ENCODE measurements at places on chromosomes 1 and 21. TPM values are rescaled to one million over a fixed set of nuclear protein-coding genes. Genes with fewer than 3 reads are reported as not detected.
A peak's percentile ranks its signal among the peaks of the same experiment; 100 is the strongest.

CFHR5 gene
- polyA plus RNA-seq, result not detected

LCK gene
- polyA plus RNA-seq, result 6.7 TPM

RPS6KA1 gene
- 24.2 TPM for polyA plus RNA-seq

- no peak for DNase-seq
Measured at GRCh38 chr1:172567720-172568119, 34.8 kb downstream of the SUCO start.

DNA sequence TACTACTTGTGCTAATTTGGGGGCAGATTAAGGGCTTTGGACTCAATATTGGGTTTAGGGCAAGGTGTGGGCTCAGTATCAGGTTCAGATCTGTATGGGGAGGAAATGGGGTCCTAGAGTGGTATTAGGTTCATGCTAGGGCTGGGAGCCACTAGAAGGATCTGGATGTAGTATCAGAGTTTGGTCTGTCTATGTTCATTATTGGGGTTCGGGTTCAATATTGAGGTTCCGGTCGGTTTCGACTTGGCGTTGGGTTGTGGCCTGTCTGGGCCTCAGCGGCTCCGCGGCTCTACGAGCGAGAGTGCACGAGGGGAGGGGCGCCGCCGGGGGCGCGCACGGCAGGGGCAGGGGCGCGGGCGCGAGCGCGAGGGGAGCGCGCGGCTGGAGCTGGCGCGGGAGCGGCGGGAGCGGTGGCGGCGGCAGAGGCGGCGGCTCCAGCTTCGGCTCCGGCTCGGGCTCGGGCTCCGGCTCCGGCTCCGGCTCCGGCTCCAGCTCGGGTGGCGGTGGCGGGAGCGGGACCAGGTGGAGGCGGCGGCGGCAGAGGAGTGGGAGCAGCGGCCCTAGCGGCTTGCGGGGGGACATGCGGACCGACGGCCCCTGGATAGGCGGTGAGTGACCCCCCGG, at the start of gene PTPRF:
Gene PTPRF (plus strand): TSS at position 401 of the 624 bp plus-strand sequence. CDS start 14,193 bp downstream, outside the sequence.
- DNase-seq, result no peak

- no peak for DNase-seq
Measured at GRCh38 chr1:56566994-56567393, 12.4 kb downstream of the PLPP3 start.

DNA sequence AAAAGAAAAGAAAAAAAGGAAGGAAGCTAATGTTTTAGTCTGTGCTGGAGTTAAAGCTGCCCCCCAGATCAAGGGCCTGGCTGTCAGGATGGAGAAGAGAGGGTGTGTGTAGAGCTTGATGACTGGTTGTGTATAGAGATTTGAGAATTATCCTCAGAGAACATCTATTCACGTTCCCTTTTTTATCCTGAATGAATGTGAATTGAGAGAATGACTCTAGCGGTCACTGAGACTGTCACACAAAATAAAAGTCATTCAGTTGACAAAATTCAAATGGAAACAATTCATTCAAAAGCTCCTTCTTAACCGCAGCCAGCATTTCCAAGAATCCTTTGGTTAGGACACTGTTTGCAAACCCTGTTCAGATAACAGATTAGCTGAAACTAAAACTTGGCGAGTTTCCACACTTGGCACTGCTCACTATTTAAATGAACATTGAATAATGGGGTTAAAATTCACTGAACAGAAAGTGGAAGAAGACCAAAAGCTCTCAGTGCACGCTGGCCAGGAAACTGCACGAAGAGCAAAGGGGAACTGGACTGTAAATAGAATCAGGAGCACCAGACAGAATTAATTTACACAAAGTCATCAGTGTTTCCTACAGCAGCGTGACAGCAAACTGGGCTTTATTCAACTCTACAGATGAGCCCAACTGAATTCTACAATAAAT, 13.6 kb upstream of the FAM89A start:
- DNase-seq, result peak; percentile 51

GRCh38 chr1:203186446-203187303, at the start of gene CHI3L1:
Gene CHI3L1, minus strand, starts transcription at chr1:203186704. Its CDS starts 81 bp downstream, at chr1:203186623.
- no peak for DNase-seq

DNA sequence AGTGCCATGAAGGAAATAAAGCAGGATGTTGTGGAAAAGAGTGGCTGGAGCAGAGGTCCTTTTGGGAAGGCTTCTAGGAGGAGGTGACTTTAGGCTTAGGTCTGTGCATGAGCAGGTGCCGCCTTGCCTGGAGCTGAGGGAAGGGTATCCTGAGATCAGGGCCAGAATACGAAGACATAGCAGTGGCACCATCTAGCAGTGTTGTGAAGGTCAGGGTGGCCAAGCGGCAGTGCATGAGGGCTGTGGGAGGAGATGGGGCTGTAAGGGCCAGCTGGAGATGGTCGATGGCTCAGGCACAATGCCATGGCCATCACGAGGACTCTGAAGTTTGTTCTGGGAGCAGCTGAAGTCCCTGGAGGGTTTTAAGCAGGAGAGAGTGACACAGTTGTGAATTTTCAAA, 219.5 kb downstream of the PTPRU start:
- no peak for DNase-seq

GRCh38 chr1:119647228-119647733, 785 bp downstream of the ZNF697 start:
- DNase-seq, result no peak

GRCh38 chr1:64650411-64650810, 94.5 kb upstream of the RAVER2 start:
- DNase-seq, result no peak

- DNase-seq, result no peak
Measured at GRCh38 chr1:65001231-65001792, 35.0 kb upstream of the JAK1 start.

- no peak for DNase-seq
Measured at GRCh38 chr1:198056255-198056654, 100.5 kb upstream of the NEK7 start.

GRCh38 chr1:172380441-172381244, 39.8 kb upstream of the C1orf105 start:
- DNase-seq, result no peak

DNA sequence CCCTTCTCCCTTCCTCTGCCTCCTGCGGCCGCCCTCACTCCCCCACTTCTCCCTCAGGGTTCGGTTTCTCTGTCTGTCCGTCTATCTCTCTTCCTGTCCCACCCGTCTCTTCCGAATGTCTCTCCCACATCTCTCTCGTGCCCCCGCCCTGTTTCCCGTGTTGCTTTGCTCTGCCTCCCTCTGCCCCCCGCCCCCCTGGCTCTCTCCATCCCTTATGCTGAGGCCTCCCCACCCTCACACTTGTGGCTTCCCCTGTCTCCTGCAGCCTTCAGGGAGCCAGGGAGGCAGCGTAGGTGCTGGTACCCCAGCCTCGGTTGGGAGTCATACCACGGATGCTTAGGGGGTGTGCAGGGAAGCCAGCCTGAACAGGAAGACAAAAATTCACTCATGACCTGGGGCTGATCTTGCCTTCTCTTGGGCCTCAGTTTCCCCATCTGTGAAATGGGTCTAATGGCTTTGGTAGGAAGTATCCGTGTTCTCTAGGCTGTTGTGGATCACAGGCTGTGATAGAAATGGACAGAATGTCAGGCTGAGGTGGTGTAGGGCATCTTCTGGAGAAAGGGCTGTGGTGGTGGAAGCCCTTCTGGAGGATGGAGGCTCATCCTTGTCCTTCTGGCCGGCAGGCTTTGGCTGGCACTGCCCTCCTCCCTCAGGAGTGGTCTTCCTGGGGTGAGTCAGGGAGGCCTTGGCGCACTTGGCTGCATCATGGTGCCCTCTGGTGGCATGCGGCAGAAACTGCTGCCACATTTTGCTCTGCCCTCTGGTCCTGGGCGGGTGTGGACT, 55.5 kb downstream of the FOXO6 start:
- peak; percentile 56 for DNase-seq

DNA sequence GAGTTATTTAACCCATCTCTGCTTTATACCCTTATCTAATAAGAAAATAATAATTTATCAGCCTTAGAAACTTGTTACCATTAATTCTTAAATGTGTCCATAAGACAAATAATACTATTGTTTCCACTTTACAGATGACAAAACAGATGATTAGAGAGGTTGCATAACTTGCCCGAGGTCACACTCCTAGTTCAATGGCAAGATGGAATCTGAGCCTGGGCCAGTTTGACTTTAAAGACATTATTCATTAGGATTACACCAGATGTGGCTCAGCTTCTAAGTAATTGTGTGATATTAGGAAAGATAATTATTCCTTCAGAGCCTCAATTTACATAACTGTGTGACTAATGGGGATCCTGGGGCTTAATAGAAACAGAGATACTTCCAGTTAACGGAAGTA, 42.3 kb upstream of the KCNK2 start:
- no peak for DNase-seq

DNA sequence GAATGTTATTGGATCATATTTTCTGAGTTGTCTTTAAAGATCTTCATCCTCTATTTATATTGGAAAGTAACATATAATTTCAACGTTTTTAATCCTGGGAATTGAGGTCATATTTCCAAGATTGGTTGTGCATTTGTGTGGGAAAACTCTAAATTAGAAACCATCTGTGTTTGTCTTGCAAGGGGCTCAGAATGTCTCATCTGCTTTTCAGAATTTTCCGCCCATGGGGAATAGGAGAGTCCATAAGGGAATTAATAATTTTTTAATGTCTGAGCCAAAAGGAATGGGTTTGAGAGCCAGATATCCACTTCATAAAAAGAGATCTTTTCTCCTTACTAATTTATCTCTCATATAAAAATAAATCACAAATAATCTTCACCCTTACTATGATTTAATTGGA, 84.8 kb upstream of the MAP1LC3C start:
- DNase-seq, result no peak

DNA sequence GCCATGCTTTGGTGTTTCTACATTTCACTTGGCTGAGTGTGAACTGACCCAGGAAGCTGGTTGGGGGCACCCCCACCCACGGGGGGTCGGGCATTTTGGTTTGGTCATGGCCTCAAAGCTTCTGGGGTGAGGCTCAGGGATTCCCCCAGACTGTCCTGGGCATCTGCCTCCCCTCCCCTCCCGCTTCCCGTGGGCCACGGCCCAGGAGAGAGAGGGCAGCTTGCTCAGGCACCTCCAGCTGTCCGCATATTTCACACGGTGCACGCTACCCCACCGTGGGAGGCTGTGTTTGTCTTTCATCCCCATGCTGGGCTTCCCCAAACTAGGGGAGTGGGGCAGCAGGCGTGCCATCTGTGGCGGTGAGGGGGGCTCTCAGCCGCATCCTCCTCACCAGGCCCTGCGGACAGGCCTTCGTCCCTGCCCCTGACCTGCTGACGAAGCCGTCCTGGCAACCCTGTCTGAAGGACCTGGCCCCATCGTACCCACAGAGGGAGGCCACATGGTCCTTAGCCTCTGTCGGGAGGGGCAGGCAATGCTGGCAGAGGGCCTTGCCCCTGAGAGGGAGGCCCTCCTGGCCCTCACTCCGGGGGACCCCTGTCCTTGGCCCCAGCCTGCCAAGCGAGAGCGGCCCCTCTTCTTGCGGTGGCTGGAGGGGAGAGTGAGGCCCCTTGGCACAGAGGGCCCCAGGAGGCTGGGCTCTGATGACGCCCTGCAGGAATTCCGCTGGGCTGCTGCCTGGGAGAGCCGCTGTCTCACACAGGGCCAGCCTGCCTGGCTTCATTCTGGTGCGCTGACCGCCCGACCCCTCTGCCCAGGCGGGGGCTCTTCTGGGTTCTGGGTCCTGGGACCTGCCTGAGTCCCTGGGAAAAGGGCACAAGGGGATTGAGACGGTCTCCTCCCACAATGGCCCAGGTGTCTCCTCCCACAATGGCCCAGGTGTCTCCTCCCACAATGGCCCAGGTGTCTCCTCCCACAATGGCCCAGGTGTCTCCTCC, 22.1 kb downstream of the TP73 start:
- DNase-seq, result no peak

DNA sequence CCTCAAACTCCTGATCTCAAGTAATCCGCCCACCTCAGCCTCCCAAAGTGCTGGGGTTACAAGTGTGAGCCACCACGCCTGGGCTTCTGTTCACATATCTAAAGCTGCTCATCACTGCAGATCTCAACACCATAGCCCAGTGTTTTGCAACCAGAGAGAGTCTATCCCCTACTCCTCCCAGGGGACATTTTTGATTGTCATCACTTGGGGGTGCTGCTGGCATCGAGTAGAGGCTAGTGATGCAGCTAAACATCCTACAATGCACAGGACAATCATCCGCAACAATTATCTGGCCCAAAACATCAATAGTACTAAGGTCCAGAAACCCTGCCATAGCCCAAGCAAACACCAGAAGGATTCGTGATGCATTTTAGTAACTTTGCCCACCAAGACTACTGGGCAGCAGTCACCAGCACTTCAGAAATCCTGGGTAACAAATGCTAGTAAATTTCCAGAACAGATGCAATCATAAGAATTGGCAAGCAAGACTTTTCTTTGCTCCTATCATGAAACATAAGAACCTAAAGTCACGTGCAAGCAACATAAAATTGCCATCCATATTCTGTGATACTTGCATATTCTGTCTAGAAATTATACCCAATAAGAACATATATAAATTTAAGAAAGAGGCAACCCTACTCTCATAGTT, 159.2 kb downstream of the APP start:
- no peak for DNase-seq

DNA sequence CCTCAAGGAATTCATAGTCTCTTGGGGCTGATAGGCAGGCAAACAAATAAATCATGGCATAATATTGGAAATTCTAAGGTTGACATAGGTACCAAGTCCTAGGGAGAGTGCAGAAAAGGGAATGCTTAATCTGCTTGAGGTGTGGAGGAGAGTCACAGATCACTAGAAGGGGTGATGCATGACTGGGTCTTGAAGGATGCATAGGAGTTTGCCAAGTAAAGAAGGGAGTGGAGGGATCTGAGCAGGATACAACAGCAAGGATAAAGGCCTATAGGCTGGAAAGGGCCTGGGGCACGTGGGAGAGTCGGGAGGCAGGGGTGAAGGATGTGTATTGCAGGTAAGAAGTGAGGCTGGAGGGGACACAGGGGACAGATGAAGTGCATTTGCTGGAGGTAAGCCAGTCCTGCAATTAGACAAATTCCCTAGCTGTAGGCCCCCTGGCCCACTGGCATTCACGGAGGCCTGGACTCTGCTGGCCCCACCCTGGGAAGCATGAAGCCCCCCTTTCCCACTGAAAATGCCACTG, 15.9 kb downstream of the IGSF21 start:
- DNase-seq, result no peak

GRCh38 chr1:32876341-32877210, 5.9 kb upstream of the FNDC5 start:
- peak; percentile 15 for DNase-seq

GRCh38 chr1:44611866-44612265, 62.4 kb downstream of the TMEM53 start:
- DNase-seq, result no peak

DNA sequence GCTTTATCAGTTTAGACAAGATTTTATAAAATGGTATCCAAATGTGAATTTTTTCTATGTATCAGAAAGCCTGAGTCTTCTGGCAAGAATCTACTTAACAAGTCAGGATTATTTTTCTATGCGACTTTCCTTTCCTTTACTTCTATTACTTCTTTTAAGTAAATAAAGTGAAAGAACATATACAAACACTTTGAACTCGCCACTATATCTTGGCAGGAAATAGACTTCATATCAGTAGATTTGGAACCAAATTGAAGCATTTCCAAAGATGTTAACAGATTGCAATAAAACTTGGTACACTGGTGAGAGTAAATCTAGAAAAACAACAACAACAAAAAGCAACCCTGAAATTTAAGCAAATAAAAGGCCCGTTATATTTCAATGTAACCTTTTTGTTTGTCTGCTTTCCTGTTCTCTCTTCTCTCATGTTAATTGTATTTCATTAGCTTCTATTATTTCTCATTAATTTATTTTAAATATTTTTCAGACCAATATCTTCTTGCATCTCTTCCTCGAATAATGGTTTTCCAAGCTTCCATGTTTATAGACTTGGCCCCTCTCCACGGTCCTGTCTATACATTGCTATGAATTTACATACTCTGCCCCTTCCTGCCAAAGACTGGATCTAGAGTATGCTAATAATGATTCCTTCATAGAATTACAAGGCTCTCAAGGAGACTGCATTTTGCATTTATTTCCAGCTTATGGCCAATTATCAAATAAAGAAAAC, 843.6 kb downstream of the ADGRL2 start:
- no peak for DNase-seq

- DNase-seq, result no peak
Measured at GRCh38 chr1:197222780-197223179, 45.3 kb upstream of the CRB1 start.
